ENCODE measurements at places on chromosomes 12 and 14.

DNA sequence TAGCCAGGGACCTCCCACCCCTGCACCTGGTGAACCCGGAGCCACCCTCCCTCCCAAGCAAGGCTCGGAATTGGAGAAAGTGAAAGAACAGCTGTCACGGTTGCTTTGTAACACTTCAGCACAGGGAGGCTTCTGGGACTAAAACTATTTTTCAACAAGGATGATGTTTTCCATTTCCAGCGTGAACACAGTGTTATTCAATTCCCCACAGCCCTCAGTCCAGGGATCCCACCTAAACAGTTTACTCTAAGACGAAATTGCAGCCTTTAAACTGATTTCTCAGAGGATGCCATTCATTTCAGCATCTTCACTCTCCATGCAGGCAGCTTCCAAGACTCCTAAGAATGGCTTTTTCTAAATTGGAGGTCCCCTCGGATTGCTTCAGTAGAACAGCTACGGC lies 229.2 kb downstream of the SLC15A4 start:
- DNase-seq = no peak

DNA sequence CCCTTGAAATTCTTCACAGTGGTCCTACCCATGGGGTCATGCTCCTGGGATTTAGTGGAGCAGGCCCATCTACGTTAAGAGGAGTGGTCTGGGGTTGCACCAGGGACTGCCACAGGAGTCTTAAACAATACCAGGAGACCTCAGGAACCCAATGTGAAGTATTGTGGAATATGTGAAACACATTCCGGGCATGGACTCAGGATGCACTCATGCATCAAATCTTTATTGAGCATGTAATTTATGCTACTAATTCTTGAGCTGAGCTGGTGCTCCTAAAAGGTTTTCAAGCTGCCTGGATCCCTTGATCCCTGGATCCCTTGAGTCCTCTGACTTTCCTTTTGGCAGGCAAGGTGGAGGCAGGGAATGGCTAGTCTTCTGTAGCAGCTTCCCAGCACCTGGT lies 8.8 kb downstream of the SERPINA10 start:
- no peak for DNase-seq

- DNase-seq = no peak
Observed at GRCh38 chr12:70637303-70638085, at the start of gene PTPRB. Gene PTPRB, minus strand, starts transcription at chr12:70637429. Its CDS starts 34 bp downstream, at chr12:70637395.

- no peak for DNase-seq
Observed at GRCh38 chr12:69163681-69164362, 75.5 kb upstream of the CPSF6 start.

DNA sequence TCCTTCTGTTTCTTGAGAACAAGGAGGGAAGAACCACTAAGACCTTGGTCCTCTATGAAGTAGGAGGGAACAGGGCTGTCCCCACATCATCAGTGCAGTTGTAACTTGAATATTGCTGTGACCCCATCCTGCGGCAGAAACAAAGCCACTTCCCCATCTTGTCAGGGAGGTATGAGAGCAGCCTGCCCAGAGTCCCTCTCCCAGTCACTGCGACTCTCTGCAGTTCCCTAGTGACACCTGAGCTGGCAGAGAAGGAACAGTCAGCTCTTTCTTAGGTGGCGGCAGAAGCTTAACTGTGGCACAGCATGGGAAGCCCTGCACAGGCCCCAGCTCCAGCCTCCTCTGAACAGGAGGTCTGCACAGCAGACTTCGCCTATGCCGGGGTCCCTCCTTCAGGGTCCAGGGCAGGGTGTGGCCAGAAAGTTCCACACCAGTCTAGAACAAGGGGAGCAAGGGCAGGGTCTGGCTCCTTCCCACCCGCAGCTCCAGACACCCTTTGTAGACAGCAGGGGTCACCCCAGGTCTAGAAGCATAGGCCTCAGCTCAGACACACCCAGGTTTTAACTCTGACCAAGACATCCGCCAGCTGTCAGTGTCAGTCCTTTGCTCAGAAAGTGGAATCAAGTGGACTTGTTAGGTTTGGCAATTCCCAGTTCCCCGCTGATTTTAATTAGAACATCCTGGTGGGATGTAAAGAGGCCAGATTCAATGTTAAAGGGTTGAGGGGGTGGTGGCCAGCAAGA lies 36.8 kb downstream of the DEGS2 start:
- DNase-seq = no peak

GRCh38 chr14:45728434-45729225 lies 475.6 kb upstream of the MIS18BP1 start:
- DNase-seq = no peak
